ENCODE measurements at places on chromosomes 7 and 10.

DNA sequence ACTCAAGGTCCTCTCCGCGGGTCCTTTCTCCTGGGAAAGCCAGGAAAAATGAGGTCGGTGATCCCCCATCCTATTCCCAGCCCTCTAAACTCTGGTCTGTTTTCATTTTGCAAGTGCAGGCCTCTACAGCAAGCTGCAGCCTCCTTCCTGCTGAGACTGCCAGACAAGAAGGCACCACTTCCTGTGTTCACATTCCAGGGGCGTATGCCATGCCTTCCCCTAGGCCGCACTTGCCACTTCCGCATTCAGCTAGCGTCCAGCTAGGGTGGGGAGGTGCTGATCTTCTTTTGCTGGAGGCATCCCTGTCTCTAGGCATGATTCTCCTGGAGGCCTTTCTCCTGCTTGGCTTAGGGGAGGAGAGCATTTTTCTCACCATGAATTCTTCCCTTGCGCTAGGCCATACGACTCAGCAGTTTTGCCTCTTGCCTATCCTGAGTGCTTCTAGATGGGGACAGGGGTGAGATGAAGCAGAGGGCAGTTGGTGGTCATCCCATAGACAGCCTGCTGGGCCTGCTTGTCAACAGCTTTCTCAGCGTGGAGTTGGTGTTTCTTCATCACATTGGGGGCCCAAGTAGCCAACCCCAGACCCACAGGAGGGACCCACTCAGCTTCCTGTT is 328.9 kb downstream of the RPS24 start:
- DNase-seq = peak; percentile 25

DNA sequence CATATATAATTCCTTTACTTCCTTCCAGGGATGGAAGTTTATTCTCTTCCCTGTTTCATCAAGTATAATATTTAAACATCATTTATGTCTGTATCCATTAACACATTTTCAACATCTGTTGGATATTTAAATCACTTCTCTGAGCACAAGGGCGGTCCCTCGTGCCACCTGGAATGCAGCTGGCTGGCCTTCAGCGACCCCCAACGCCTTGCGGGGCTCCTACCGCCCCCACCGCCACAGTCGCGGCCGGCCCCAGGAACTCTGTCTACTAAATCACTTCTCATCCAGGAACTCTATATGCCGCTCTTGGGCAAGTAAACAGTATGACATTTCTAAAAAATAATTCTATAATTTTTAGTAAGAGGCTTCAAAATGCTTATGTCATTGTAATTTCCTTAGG is 221.1 kb upstream of the PTN start:
- DNase-seq = no peak

- no peak for DNase-seq
These were observed 63.1 kb upstream of the ADRB1 start for GRCh38 chr10:113980408-113981087.

DNA sequence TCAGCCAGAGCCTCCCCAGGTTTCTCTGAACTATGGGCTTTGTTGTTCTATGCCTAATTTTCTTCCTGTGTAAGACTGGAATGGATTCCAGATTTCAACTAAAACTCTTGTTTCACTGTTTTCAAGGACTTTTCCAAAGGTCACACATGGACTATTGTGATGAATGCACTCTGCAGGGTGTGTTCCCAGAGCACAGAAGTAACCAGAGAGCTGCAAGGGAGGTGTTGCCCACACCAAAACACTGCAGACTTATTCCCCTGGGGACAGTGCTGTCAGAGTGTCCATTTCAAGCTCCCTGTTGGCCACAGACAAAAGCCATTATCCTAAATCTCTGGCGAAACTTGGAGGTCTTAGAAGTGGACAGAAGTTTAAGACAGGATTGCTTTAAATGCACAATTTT is 231.6 kb downstream of the TRIL start:
- DNase-seq = no peak

DNA sequence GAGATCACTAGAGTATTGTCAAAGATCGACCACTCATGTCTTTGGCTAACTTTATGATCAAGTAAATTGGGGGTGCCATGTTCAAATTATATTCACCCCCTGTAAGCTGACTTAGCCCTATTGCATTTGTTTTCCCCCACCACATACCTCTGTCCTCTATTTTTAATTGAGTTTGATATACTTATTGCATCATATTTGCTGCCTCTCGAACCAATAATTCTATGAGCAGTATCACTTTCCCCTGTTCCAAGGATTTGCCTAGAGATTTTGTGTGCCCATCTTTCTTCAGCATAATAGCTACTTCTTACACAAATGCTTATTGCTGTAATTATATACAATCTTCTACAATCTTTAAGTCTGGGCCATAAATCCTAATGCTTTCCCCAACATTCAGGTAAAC is 245.2 kb downstream of the COBL start:
- no peak for DNase-seq

DNA sequence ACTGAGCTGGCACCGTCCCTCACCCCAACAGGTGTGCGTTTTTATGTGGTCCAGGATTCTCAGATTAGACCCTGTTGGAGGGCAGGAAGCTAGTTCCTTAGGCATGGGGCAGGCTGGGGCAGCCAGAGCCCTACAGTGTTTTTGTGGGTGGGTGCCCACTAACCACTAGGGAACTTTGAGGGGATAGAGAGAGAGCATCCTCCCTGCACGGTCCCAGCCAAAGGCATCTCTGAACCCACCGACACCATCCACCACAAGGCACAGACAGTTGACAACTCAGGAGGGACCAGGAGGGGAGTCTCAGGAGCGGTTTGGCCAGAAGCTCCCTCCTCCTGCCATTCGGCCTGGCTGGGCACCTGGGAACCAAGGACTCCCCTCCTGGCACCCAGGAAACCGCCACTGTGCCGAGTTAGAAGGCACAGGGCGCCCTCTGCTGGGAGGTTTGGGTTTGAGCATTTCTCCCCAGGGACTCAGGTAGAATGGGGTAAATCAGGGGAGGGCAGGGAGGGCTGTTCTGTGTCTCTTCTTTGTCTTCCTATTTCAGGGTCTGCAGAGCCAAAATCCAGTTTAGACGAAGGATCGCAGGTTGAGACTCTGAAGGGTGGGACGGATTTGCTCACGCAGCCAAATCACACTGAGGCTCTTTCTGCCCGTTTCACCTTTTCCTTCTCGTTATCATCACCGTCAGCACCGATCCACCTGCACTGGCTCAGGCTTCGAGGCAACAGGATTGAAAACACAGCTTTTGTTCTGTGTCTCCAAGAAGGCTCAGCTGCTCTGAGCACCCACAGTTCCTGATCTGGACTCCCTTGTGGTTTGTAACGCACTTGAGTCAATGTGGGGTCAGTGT is 84.8 kb upstream of the COL13A1 start:
- peak; percentile 78 for DNase-seq

DNA sequence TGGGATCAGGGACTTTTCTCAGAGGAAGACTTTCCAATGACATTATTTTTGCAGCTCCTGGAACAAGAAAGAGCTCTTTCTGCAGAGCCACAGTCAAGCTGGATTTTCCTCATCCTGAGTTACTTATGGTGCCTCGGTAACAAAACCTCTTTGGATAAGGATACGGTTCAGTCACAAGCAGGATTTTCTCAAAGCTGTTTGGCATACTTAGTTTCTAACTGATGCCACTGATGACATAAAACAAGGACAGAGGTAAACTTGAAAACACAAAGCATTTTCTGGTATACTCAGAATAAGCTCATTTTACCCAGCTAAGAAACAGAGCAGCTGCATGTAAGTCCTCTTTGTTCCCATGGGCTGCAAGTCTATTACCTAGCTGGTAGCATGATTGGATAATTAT is 340.9 kb upstream of the MEOX2 start:
- no peak for DNase-seq

- no peak for DNase-seq
These were observed 33.2 kb downstream of the PITRM1 start for GRCh38 chr10:3139216-3139910.

GRCh38 chr7:52715701-52716100 is 319.7 kb upstream of the POM121L12 start:
- DNase-seq = no peak

GRCh38 chr7:4711634-4712033 is 29.5 kb downstream of the FOXK1 start:
- no peak for DNase-seq

DNA sequence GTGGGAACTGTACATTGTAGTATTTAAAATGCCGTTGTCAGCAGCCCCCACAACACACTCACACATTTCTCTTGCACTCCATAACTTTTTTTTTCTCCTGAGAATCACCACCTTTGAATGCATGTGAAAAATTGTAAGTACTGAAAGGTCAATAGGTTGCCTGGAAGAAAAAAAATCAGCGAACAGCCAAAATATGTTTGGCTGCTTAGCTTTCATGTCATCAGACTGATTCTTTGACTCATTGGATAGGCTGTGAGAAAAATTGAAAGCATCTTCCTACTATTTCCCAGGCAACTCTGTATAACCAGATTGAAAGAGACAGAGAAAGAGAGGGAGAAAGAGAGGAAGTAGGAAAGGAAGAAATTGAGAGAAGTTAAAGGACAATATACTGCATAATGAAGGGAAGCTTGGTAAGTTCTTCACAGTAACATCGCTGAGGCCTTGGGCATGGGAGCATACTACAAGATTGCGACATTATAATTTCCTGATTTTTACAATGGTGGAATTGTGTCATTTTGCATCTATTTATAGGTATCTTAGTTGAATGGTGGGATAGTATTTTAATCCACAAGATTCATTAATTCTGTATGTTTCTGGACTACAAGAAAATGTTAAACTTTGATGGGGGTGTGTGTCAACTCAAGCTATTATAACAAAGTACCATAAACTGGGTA is 249.3 kb upstream of the KCND2 start:
- no peak for DNase-seq

DNA sequence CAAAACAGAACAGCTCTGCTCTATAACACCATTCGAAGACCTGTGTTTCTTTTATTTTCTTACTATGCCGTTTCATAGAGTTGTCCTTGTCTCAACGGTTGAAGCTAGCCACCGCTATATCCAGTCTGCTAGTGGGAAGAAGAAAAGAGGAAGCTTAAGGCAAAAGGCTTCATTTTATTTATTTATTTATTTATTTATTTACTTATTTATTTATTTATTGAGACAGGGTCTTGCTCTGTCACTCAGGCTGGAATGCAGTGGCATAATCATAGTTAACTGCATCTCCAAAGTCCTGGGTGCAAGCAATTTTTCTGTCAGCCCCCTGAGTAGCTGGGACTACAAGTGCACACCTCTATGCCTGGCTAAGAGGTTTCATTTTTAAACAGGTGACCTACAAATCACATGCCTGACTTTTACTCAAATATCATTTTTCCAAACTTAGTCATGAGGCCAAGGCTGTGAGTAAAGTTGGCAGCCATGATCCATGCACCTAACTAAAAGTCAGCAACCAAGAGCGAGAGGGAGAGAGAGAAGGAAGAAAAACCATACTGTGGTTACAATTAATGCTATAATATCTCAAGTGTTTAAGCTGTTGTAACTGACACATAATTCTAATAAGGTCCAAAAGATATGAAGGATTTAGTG is 1305.3 kb upstream of the LRRTM3 start:
- DNase-seq = no peak

- DNase-seq = no peak
These were observed 162.0 kb upstream of the PLXNA4 start for GRCh38 chr7:132738254-132738653.

GRCh38 chr10:11026773-11027172 is 9.1 kb downstream of the CELF2 start:
- no peak for DNase-seq

DNA sequence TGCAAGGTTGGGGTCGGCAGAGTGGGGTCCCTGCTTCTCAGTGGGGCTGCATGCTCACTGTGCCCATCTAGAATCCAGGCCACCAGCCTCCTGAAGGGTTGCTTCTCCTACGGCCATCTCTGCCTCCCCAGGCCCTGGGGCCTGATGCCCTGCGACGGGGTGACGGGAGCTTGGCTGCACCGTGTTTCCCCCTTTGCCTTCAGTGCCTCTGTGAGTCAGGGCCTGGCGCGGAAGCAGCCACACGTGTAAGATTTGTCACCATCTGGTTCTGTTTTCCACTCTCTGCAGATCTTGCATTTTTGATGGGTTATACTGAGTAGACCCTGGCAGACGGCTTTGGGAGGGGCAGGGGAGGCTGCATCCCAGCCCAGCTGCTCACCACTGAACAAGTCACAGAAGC is 7.2 kb downstream of the ADAMTS14 start:
- no peak for DNase-seq

DNA sequence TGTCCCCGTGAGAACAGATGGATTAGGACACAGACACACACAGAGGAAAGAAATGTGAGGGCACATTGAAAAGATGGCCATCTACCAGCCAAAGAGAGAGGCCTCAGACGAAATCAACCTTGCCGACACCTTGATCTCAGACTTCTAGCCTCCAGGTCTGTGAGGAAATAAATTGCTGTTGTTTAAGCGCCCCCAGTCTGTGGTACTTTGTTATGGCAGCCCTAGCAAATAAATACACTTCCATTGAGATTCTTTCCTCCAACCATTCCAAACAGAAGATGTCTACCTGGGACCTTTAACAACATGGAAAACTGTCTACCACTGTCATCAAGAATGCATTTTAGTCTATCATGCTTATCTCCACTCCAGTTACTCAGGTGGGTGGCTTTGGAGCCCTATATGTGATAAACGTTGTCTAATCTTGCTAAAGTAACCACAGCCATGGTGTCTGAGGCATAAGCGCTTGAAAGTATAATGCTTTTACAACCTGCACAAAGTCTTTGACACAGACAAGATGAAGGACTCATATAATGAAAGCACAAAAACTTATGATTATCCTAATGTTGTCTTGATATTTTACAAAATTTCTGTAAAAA is 244.3 kb downstream of the MTERF1 start:
- peak; percentile 36 for DNase-seq

DNA sequence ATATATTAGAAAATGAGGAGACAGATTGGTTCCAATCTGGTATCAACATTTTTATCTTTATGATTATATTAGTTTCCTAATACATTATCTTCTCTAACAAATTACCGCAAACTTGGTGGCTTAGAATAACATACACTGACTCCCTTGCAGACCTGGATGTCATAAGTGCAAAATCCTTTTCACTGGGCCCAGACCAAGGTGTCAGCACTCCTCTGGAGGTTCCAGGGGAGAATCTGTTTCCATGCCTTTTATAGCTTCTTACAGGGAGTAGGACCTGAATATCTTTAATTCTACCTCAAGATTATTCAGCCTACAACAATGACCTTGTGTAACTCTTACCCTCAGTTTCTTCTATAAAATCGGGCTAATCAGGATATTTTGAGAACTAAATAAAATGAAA is 329.9 kb upstream of the GRM3 start:
- no peak for DNase-seq
